Natural killer cell treated with Interleukin-12 subunit alpha and Interleukin-12 subunit beta and Interleukin-15 and Interleukin-18, amount 100 ng/mL, for 72 hours (primary cell): ENCODE measurements at places on chromosomes 1 and 21.
A peak's percentile ranks its signal among the peaks of the same experiment; 100 is the strongest.

- no peak for DNase-seq
Measured at GRCh38 chr1:117447661-117448060, 80.4 kb downstream of the MAN1A2 start.

DNA sequence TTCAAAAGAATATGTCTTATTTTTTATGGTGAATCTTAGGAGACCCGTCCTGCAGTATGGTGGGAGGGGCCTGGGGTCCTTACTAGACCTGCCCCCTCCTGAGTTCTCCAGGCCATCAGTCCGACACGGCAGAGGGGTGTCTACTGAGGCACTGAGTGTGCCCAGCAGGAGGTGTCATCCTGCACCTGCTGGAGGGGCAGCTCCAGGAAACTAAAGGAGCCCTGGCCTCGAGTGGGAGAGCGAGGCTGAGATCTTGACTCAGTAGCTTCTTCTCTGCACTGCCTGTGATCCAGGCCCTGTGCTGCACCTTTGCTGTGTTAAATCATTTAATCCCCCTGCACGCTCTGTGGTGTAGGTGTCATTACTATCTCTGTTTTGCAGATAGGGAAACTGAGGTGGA, 587.7 kb downstream of the PTPRU start:
- DNase-seq = no peak

- no peak for DNase-seq
Measured at GRCh38 chr1:92934395-92935378, 26.6 kb downstream of the DIPK1A start.

DNA sequence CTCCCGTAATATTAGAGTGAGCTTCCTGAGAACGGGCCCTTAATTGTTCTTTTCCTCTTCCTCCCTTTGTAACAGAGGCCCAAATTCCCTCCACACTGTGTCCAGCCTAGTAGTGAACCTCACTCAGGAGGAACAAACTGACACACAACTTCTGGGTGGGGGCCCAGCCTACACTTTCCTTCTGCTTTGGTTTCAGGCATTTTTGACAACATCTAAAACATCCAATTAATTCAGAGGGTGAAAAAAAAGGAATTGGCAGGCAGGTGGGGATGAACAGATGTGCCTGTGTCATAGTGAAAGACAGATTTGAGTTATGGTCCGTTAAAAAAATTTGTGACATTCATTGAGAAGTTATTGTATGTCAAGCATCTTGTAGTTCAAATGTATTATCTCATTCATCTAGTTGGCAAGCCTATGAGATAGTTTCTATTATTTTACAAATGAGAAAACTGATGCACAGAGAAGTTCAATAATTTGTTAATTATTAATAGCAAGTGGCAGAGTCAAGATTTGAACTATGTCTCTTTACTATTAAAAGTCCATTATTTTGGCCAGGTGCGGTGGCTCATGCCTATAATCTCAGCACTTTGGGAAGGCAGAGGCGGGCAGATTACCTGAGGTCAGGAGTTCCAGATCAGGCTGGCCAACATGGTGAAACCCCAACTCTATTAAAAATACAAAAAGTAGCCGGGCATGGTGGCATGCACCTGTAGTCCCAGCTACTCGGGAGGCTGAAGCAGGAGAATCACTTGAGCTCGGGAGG, 41.6 kb upstream of the LRIG2 start:
- DNase-seq = no peak

- DNase-seq = no peak
Measured at GRCh38 chr1:14128096-14128495, 428.1 kb downstream of the PRDM2 start.

DNA sequence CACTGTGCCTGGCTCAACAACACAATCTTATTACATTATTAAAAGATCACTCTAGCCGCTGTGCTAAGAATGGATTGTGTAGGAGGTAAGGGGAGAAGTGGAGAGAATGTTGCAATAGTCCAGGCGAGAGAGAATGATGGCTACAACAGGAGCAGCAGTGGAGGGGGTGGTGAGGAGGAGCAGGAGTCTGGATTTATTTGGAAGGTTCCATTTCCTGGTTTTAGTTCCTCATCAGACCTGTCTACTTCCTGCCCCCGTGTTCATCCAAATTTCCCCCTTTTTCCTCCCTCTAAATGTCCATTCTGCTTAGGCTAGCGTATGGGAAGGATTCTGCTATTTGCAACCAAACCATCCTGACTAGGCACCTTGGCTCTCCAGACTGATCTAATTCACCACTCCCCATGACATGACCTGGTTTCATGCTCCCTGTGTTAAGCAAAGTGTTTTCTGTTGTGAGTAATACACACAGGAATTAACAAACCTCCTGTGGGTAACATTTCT, 35.1 kb upstream of the EYA3 start:
- no peak for DNase-seq

DNA sequence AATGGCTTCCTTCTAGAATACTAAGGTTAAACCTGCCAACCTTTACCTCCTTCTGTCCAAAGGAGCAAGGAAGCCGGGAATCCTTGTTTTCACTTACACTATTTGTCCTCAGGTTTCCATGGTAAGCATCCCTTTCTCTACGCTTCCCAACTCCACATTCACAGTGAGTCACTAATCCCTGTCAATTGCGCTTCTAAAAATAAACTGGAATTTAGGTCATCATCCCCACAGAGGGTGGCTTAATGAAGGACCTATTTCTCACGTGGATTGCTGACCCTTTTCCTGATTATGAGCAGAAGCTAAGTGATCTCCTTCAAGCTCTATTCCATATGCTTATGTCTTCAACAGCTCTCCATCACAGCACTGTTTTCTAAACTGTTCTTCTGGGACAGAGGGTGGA, 39.9 kb upstream of the ABCA4 start:
- no peak for DNase-seq

- no peak for DNase-seq
Measured at GRCh38 chr1:29481031-29481430, 244.7 kb downstream of the PTPRU start.

DNA sequence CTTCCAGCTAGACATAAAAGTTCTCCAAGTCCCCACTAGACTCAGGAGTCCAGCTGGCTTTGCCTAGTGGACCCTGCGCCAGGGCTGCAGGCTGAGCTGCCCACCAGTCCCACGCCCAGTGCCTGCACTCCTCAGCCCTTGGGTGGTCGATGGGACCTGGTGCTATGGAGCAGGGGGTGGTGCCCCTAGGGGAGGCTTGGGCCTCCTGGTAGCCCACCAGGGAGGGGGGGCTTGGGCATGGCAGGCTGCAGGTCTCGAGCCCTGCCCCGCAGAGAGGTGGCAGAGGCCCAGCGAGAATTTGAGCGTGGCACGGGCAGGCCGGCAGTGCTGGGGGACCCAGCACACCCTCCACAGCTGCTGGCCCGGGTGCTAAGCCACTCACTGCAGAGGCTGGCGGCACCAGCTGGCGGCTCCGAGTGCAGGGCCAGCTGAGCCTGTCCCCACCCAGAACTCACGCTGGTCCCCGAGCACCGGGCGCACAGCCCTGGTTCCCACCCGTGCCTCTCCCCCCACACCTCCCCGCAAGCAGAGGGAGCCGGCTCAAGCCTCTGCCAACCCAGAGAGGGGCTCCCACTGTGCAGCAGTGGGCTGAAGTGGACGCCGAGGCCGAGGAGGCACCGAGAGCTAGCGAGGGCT, 30.2 kb upstream of the GBP5 start:
- no peak for DNase-seq

DNA sequence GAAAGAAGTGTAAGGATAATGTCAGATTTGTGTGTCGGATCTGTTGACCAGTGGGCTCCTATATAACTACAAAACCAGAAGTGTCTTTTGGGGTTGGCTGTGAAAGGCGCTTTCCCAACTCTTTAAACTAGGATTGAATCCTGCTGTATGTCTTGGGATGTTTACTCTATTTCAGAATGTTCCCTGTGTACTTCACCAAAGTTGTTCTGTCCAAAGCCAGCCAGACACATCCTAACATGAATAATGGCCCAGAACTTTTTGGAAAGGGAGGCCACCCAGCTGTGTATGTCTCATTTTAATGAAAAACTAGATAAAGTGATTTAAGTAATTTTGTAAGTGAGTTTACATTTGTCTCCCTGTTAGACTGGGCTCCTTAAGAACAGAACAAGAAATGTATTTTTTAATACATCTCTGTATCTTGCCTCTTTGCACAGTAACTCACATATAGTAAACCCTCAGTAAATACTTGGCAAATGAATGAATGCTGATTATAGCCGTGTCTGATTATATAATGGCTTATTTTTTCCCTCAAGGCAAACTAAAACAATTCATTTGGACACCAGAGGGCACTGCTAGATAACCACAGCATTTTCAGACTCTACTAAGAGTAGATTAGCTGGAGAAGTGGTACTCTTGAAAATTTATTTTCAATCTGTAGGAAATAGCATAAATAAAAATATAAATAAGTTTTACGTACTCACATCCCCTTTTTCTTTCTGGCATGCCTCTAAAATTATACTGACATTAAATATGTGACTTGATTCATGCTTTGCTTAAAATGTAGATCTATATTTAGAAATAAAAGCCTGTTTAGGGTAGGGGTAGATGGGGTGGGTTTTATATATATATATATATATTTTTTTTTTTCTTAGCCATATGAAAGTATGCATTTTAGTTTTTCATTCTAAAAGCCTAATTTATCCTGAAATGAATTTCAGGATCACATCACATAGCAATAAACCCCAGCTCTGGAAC, 23.8 kb downstream of the TSEN15 start:
- no peak for DNase-seq

- no peak for DNase-seq
Measured at GRCh38 chr1:78726686-78727085, 77.1 kb downstream of the IFI44 start.

- DNase-seq = no peak
Measured at GRCh38 chr1:26350701-26351589, 3.0 kb downstream of the CRYBG2 start.

DNA sequence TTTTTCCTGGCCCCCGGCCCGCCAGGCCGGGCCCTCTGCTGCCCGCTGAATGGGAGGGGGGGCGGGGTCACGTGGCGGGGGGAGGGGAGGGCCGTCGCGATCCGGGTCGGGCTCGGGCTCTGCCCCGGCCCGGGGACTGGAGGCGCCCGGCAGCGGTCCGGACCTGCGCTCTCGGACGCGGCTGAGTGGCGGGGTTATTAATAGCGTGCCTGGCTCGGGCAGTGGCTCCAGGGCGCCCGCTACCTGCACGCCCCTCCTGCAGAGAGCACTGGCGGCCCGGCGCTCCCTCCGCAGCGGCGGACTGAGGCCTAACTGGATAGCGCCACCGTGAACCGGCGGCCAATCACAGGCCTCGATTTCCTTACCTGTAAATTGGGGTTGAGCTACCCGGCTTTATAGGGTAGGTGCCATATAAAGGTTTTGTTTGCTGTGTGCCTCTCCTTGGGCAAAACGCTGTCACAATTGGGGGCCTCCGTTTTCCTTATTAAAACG, 28.1 kb downstream of the AHDC1 start:
- no peak for DNase-seq

DNA sequence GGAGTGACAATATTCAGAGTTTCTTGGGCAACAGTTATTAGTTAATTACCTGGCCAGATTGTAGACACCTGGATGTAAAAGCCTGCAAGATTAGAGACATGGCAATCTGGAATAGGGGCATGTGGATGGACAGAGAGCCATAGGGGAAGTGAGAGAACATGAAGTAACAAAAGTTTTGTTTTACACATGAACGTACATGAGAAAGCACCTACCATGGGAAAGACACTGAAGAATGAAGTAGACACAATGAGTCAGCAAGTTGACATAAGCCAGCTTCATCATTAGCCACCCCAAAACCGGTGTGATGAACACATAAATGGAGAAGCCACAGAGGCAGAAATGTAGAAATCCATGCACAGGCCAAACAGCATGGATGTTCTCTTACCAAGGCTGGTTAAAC, 462.1 kb upstream of the C1orf87 start:
- no peak for DNase-seq

DNA sequence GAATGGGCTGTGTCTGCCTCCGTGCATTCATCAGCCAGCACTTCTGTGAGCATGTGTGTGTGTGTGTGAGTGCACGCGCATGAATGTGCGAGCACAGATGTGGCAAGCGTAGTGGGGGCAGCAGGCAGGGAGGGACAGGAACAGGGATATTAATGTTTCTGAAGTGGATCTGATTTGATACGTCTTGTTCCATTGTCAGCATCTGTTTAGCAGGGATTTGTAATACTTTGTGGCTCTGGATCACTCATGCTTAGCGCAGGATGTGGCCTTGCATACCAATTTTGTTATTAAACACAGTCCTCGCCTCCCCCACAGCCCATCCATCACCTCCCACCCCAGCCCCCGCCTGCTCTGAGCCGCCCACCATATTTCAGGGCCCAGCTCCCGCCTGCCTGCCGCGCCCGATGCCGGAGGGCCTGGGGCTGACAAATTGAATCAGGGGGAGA, 52.4 kb downstream of the TMEM53 start:
- DNase-seq = no peak

DNA sequence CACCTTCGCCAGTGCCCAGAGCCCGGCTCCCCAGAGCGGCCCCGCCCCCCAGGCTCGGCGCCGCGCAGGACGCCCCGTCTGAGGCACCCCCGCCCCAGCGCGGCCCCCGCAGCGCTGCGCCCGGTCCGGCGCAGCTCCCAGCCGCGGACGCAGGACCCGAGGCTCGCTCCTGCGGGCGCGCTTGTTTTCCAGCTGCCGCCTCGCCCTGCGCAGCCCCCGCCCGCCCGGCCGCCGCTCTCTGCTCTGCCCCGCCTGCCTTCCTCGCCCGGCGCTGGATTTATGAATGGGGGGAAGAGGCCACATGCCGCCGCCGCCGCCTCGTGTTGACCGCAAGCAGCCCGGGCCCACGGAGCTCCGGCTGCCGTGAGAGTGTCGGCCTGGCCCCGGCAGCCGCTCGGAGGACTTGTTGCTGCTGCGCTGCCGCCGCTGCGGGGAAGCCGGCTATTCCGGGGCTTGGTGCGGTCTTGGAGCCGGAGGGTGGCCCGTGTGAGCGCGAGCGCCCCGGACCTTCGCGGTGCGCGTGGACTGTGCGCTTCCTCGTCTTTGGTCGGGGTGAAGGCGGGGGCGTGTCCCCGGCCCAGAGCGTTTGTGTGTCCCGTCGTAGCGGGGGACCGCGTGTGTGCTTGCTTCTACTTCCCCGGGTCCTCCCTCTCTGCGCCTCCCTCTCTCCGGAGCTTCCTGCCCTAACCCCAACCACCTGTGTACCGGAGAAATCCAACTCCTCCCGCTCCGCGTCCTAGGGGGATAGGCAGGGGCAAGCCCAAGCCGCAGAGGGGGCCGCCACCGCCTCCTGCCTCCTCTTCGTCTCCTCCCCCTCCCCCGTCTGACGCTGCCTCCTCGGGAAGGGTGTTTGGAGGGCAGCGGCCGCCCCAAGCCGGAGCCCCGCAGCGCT, 736 bp downstream of the KCNC4 start:
- DNase-seq = peak; percentile 69

GRCh38 chr1:194950584-194950983, 1657.7 kb downstream of the KCNT2 start:
- no peak for DNase-seq

- no peak for DNase-seq
Measured at GRCh38 chr1:151705753-151706463, 10.7 kb downstream of the CELF3 start.

DNA sequence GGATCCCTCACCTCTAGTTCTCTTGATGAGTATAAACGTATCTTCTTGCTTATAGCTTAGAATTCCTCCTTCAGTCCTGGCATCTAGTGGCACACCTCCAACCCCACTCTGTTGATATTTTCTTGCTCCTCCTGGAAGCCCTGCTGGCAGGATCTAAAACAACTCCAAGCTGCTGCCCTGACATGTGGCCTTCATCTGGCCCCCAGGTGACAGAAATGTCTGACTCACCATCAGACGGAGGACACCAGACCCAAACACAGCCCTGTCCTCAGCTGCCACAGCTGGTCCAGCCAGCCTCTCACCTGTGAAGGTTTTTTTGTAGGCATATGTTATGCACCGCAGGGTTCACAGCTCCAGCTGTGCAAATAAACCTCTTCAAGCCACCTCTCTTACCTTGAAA, 53.4 kb downstream of the KRTAP19-8 start:
- no peak for DNase-seq
